Peyer's patch (tissue), 4 donors: ENCODE measurements at places on chromosomes 7 and 10. TPM values are rescaled to one million over a fixed set of nuclear protein-coding genes. Genes with fewer than 3 reads are reported as not detected.

SPDYE2 gene
- total RNA-seq, result not detected

SPDYE2B gene
- total RNA-seq, result not detected

PCLO gene
- 23.1 TPM for total RNA-seq

IMPDH1 gene
- total RNA-seq, result 18.5 TPM

GRCh38 chr10:122342293-122343134 lies 32.0 kb upstream of the PLEKHA1 start:
- no peak for DNase-seq

DNA sequence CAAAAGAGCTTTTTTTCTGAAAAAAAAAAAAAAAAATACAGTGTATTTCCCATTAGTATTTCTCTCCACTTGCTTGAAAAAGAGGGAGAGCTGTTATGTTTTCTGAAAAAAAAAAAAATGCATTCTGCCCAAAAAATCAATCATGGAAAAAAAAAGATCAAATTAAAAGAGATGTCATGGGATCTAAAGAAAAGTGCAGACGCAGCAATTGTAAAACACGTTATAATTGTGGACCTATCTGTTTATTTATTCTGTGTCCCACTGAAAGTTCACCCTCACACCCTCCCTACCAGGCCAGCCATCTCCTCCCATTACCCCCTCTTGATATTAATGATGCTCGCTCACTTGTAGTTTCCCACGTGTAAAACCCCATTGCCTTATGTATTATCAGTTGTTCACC lies 674.0 kb upstream of the C7orf33 start:
- no peak for DNase-seq

GRCh38 chr10:17086865-17087367 lies 42.7 kb downstream of the CUBN start:
- no peak for DNase-seq

- peak; percentile 40 for DNase-seq
Observed at GRCh38 chr7:151237244-151238189, 5.2 kb downstream of the CHPF2 start.

GRCh38 chr7:102814025-102814471 lies 65.2 kb downstream of the FAM185A start:
- no peak for DNase-seq

DNA sequence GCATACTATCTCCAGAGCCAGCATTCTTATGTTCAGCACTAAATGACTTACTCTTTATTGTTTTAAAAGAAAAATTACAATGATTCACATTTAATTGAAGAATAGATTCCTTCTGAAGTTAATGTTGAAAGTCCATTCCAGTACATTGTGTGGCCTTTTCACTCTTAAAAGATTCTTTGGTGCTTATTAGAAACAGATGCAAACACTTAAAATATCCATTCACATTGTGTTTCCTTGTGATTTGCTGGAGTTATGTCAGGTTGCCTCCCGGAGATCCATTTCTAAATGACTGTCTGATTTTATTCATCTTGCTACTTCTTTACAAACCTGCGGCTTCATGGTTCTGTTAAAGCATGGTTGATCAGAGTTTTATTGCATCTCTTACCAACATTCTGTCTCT lies 152.8 kb downstream of the FOXP2 start:
- no peak for DNase-seq

DNA sequence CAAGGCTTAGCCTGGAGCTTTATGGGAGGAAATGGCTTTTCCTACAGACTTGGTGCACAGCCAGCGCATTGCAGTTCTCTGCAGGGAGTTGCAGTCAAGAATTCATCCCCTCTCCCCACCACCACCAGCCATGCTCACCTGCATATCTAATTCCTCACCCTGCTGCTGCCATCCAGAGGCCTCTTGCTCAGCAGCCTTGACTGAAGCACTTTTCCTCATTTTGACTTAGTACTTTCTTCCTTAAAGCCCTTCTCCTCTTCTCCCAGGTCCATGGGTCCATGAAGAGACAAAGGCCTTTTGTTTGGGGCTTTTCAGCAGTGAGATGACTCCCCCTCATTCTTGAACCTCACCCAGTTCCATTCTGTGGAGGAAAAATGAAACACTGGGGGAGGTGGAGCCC lies 39.7 kb upstream of the GPR141 start:
- DNase-seq, result no peak

GRCh38 chr10:56370217-56371113 lies 9.4 kb upstream of the ZWINT start:
- no peak for DNase-seq

DNA sequence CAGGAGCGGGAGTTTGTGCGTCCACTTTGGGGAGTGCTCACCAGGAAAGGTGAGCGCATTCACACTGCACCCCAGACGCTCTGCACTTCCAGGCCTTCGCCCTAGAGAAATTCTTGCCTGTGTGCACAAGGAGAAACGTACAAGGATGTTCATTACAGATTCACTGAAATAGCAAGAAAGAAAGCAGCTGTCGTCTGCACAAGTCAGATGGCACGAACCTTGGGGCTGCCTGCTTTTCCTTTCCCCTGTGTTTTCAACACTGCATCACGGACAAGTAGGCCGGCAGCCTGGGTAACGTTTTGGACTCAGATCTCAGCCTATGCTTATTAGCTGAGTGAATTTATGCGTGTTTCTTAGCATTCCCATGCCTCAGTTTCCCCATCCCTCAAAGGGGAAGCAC lies 546.8 kb upstream of the FOXK1 start:
- no peak for DNase-seq

DNA sequence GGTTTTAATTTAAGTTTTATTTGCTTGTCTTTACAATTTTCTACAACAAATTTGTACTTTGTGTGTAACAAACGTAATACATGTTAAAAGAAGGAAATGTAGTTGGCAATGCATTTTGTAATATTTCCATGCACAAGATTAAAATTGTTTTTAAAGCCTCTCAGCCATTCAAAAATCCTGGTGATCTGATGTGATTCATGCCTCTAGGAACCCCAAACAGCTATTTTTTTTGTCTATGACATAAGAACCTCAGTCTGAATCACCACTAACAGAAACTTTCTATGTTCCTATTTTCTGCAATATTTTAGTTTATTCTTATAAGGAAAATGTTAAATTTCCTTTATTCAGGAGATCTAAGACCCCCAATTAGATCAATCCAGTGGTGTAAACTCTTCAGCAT lies 183.1 kb upstream of the YAE1 start:
- DNase-seq, result no peak

- no peak for DNase-seq
Observed at GRCh38 chr7:73577627-73578341, 595 bp downstream of the TBL2 start.

DNA sequence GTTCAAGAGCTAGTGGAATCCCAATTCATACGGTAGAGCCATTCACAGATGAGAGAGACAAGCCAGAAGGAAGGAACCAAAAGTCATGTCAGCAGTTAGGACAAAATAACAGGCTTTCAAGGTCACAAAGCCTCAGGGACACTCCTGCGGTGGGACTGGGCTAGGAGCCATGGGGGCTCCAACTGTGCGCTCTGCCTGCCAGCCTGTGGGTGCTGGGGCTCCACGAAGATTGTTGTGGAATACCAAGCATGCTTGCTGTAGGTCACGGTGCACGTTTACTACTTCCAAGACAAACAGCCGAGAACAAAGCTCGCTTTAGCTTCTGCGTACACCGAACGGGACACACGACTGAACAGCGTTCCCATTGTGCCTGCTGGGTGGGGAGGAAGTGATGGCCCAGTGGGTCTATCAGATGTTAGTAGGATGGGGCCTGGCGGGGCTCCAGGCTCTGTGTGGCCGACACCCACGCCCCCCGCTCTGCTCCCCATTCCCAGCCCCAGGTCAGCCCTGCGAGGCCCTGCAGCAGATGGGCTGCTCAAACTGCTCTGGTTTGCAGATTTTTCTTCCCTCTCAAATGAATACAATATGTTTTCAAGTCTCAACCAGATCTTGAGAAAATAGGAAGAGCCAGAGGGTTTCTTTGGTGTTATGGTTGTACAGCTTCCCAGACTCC lies 158.9 kb downstream of the EGFR start:
- no peak for DNase-seq

GRCh38 chr7:109213081-109213480 lies 643.4 kb downstream of the DNAJB9 start:
- DNase-seq, result no peak

- DNase-seq, result no peak
Observed at GRCh38 chr10:22673785-22674572, 40.4 kb downstream of the PIP4K2A start.

GRCh38 chr10:117350909-117351308 lies 24.3 kb downstream of the PDZD8 start:
- DNase-seq, result no peak
